ENCODE measurements at places on chromosomes 7 and 10. TPM values are rescaled to one million over a fixed set of nuclear protein-coding genes. Genes with fewer than 3 reads are reported as not detected.

FKBP6 gene
- polyA plus RNA-seq: not detected

HABP2 gene
- polyA plus RNA-seq: not detected

CYP2C18 gene
- 3.0 TPM for polyA plus RNA-seq

NSUN5 gene
- polyA plus RNA-seq: 35.6 TPM

MRPS17 gene
- 17.1 TPM for polyA plus RNA-seq

- no peak overlapping the region for H3K27ac ChIP-seq
- H3K27me3 ChIP-seq: no peaks in the 10 kb centered on the region
- DNase-seq: no peak
- no peaks in the 10 kb centered on the region for H3K36me3 ChIP-seq
- H3K4me3 ChIP-seq: no peak overlapping the region
- no peaks in the 10 kb centered on the region for H3K4me1 ChIP-seq
Observed at GRCh38 chr7:79288655-79289054, 164.8 kb downstream of the MAGI2 start.

- H3K4me1 ChIP-seq: peaks cover 9% of the 10 kb centered on the region
- no peak for DNase-seq
- H3K27me3 ChIP-seq: no peaks in the 10 kb centered on the region
- H3K36me3 ChIP-seq: no peaks in the 10 kb centered on the region
- no peak overlapping the region for H3K4me3 ChIP-seq
Observed at GRCh38 chr10:32005050-32005449, 51.2 kb downstream of the KIF5B start.

DNA sequence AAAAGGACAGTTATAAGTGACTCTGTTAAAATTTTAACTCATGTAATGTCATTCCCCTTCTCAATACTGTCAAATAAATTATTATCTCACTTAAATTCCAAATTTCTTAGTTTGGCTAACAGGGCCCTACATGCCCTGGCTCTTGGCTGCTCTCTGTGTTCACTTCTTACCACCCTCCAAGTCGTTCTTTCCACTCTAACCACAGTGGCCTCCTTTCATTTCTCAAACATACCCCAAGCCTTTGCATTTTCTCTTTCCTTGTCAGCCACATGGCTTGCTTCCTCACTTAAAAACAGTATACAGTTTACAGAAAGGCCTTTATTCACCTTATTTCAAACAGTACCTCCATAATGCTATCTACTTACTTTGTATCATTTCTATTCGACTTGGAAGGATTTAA is 737.1 kb upstream of the ZWINT start:
- DNase-seq: no peak
- no peaks in the 10 kb centered on the region for H3K27me3 ChIP-seq
- H3K36me3 ChIP-seq: no peaks in the 10 kb centered on the region
- no peak overlapping the region for H3K4me3 ChIP-seq
- no peak overlapping the region for H3K27ac ChIP-seq

DNA sequence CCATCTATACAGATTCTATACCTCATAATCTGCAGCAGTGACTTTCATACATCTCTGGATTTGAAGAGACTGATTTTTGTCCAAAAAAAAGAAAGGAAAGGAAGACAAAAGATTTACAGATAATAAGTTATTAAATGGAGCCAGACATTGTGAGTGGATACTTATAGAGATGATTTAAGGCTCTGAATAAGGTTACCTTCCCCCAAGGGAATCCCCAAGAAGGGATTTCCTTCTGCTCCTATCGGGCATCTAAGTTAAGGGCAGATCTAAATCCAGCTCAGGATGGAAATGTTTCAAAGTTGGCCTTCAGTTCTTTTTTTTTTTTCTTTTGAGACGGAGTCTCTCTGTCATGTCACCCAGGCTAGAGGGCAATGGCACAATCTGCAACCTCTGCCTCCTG is 97.6 kb downstream of the ST8SIA6 start:
- no peak overlapping the region for H3K4me3 ChIP-seq
- no peaks in the 10 kb centered on the region for H3K27me3 ChIP-seq
- no peak overlapping the region for H3K27ac ChIP-seq
- H3K4me1 ChIP-seq: no peaks in the 10 kb centered on the region
- no peak for DNase-seq

- H3K27ac ChIP-seq: no peak overlapping the region
- DNase-seq: no peak
- H3K36me3 ChIP-seq: no peaks in the 10 kb centered on the region
- no peaks in the 10 kb centered on the region for H3K27me3 ChIP-seq
Observed at GRCh38 chr10:46218921-46219320, 67.9 kb upstream of the ANTXRL start.

GRCh38 chr7:151201751-151202150 is 8.5 kb downstream of the H2BK1 start:
- no peak overlapping the region for H3K27ac ChIP-seq
- no peak overlapping the region for H3K4me3 ChIP-seq
- no peaks in the 10 kb centered on the region for H3K36me3 ChIP-seq
- peaks cover 11% of the 10 kb centered on the region for H3K4me1 ChIP-seq

DNA sequence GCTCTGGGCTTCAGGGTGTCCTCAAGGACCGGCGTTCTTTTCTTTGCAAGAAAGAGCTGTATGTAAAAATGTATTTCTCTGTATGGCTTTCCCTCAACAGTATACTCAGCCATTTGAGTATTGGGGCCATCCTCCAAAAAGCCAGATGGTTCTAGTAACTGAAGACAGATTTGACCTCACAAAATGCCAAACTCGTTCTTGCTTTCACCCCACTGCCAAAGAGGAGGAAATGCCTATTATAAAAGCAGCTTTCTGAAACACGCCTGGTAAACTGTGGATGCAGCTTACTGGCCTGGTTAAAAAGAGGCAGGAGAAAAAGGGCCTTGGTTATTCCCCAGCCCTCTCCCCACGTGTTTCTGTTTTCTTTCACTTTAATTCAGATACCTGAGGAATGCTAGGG is 7.7 kb upstream of the HTR5A start:
- no peak for DNase-seq
- no peak overlapping the region for H3K4me3 ChIP-seq
- no peaks in the 10 kb centered on the region for H3K27me3 ChIP-seq
- H3K27ac ChIP-seq: no peak overlapping the region
- no peaks in the 10 kb centered on the region for H3K36me3 ChIP-seq

GRCh38 chr7:31106303-31107105 is 54.4 kb downstream of the ADCYAP1R1 start:
- no peaks in the 10 kb centered on the region for H3K4me1 ChIP-seq
- no peak for DNase-seq
- no peaks in the 10 kb centered on the region for H3K27me3 ChIP-seq

- H3K4me3 ChIP-seq: no peak overlapping the region
- no peak overlapping the region for H3K27ac ChIP-seq
- H3K36me3 ChIP-seq: no peaks in the 10 kb centered on the region
- H3K27me3 ChIP-seq: no peaks in the 10 kb centered on the region
- no peaks in the 10 kb centered on the region for H3K4me1 ChIP-seq
Observed at GRCh38 chr10:23630885-23631284, 192.0 kb downstream of the OTUD1 start.

- peaks cover 89% of the 10 kb centered on the region for H3K4me1 ChIP-seq
- no peaks in the 10 kb centered on the region for H3K36me3 ChIP-seq
- no peaks in the 10 kb centered on the region for H3K27me3 ChIP-seq
- DNase-seq: peak; percentile 89
Observed at GRCh38 chr10:79239275-79239779, 107.9 kb upstream of the PPIF start.

DNA sequence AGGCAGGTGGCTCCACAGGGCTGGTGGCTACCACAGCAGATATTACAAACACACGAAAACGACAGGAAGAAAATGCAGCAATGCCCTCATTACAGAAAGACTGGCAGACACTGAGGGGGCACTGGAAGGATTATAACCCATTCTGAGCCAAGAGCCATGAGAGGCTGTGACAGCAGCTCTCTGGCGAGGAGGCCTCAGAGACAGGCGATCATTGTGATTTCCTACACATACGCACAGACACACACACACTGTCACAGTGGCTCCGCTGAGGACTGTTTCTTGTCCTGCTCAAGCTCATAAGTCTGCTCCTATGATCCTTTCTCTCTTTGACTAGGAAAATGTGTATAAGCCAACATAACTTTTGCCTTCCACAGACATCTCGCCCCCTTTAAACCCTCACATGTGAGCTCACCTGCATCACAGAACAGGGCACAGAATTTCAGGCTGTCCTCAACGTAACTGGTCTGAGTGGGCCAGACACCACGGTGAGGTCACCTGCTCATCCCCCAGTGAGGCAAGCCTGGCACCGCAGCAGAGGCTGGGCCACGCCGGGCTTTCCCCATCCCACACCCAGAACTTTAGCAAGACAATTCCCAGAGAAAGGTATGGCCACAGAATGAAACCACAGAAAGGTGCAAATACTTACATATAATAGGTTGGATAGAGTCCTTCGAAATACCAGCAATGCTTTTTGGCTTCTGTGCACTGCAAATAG is 51.7 kb downstream of the VOPP1 start:
- no peak overlapping the region for H3K4me3 ChIP-seq
- no peak for DNase-seq
- no peaks in the 10 kb centered on the region for H3K27me3 ChIP-seq
- peaks cover 20% of the 10 kb centered on the region for H3K4me1 ChIP-seq

DNA sequence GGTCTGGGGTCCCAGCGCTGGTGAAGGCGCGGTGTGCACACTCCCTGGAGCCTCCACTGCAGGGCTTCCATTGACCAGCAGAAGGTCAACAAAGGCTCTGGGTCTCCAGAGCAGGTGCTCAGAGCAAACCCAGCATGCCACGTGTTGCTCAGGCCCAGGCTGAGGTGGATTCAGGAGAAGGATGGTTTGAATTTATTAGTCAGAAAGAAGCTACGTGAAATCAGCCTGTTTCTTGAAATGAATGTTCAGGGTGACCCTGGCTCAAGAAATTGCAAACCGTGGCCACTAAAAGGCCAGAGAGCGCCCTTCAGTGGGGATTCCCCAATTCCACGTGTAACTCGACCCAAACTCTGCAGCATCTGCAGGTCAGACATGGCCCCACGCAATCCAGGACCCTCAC is 82.7 kb upstream of the PFKP start:
- H3K4me3 ChIP-seq: no peak overlapping the region
- H3K36me3 ChIP-seq: no peaks in the 10 kb centered on the region
- no peak overlapping the region for H3K27ac ChIP-seq
- no peaks in the 10 kb centered on the region for H3K4me1 ChIP-seq
- H3K27me3 ChIP-seq: peaks cover 36% of the 10 kb centered on the region

GRCh38 chr10:132578287-132578951 is 40.8 kb downstream of the INPP5A start:
- no peaks in the 10 kb centered on the region for H3K36me3 ChIP-seq
- DNase-seq: peak; percentile 59
- H3K4me3 ChIP-seq: peak overlapping the region; percentile 22
- H3K27me3 ChIP-seq: no peaks in the 10 kb centered on the region
- peaks cover 72% of the 10 kb centered on the region for H3K4me1 ChIP-seq

GRCh38 chr10:32232378-32232777 is 114.6 kb downstream of the EPC1 start:
- no peak for DNase-seq
- H3K4me3 ChIP-seq: no peak overlapping the region
- H3K36me3 ChIP-seq: no peaks in the 10 kb centered on the region
- no peaks in the 10 kb centered on the region for H3K27me3 ChIP-seq
- no peaks in the 10 kb centered on the region for H3K4me1 ChIP-seq
- H3K27ac ChIP-seq: no peak overlapping the region

DNA sequence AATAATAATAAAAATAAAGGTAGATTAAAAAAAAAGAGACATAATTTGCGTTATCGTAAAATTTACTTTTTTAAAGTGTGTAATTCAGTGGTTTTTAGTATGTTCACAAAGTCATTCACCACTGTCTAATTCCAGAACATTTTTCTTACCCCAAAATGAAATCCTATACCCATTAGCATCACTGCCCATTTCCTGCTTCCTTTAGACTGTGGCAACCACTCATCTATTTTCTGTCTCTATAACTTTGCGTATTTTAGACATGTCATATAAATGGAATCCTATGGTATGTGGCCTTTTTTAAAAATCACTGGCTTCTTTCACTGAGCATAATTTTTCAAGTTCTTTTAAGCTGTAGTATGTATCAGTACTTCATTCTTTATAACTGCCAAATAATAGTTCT is 53.6 kb downstream of the KAT6B start:
- no peak overlapping the region for H3K4me3 ChIP-seq
- no peaks in the 10 kb centered on the region for H3K36me3 ChIP-seq
- no peak overlapping the region for H3K27ac ChIP-seq
- H3K27me3 ChIP-seq: no peaks in the 10 kb centered on the region
- peaks cover 38% of the 10 kb centered on the region for H3K4me1 ChIP-seq

- peak; percentile 44 for DNase-seq
- no peaks in the 10 kb centered on the region for H3K36me3 ChIP-seq
- H3K27me3 ChIP-seq: no peaks in the 10 kb centered on the region
- no peak overlapping the region for H3K27ac ChIP-seq
- H3K4me3 ChIP-seq: no peak overlapping the region
Observed at GRCh38 chr10:129940617-129941198, 23.4 kb downstream of the EBF3 start.

- H3K4me1 ChIP-seq: peaks cover 3% of the 10 kb centered on the region
- no peaks in the 10 kb centered on the region for H3K27me3 ChIP-seq
- no peak overlapping the region for H3K27ac ChIP-seq
- H3K4me3 ChIP-seq: no peak overlapping the region
Observed at GRCh38 chr10:122459561-122460273, 1.6 kb upstream of the HTRA1 start.

DNA sequence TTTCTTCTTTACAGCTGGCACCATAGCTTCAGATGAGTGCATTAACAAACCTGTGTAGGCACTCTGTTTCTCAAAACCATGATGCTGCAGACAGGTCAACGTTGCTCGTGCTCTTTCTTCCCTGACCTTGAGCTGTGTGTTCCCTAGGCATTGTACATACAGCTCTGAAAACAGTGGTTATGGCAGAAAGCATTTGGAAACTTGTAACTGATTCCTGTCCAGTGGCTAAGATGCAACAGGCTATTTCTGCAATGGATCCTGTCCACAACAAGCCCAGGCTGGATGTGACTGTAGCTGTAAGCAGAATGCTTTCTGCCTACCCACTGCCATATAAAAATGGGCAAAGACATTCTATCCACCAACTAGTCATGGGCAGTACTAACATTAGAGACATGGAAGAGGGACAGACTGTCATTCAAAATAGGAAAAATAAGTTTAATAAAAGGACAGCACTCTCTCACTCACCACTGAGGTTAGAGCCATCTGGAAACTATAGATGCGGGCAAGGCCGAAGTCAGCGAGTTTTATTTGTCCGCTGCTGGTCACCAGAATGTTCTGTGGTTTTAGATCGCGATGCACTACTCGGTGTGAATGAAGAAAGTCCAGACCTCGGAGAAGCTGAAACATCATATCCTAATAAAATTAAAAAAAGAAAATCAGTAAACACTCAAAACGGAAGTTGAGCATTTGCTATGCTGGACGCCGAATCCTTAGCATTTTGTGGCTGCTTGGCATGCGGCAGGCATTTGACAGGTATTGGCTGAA is 111.0 kb downstream of the CDK6 start:
- DNase-seq: no peak
- H3K4me1 ChIP-seq: peaks cover 5% of the 10 kb centered on the region
- no peak overlapping the region for H3K27ac ChIP-seq
- no peaks in the 10 kb centered on the region for H3K27me3 ChIP-seq
